ENCODE measurements at places on chromosomes 11 and 22.

GRCh38 chr22:41544671-41545476 lies 604 bp upstream of the POLR3H start:
- DNase-seq: no peak

GRCh38 chr22:38869663-38870062 lies 2.4 kb downstream of the CBX6 start:
- DNase-seq: no peak

- no peak for DNase-seq
Observed at GRCh38 chr11:87422566-87422965, 384.8 kb downstream of the TMEM135 start.

- DNase-seq: no peak
Observed at GRCh38 chr11:1054143-1055108, 17.9 kb upstream of the MUC6 start.

DNA sequence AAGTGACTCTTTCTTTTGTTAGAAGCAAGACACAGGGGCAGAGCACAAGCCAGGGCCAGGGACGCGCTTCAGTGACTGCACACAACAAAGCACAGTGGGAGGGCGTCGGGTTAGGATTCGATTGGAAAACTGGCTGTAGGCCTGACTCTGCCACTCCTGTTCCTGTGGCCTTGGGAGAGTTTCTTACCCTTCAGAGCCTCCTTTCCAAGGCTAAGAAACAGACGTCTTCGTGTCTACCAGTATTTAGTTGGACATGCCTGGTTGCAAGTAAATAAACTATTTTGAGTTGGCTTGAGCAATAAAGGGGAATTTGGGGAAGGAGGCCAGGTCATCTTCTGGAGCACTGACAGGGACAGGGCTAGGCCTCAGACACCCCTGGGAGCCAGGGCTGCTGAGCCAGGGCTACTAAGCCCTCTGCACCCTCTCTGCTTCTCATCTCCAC lies 549.1 kb downstream of the INSC start:
- DNase-seq: no peak

- peak; percentile 51 for DNase-seq
Observed at GRCh38 chr11:47359586-47359985, 7.1 kb upstream of the MYBPC3 start.

- no peak for DNase-seq
Observed at GRCh38 chr22:19103880-19104821, 18.1 kb downstream of the DGCR2 start.

DNA sequence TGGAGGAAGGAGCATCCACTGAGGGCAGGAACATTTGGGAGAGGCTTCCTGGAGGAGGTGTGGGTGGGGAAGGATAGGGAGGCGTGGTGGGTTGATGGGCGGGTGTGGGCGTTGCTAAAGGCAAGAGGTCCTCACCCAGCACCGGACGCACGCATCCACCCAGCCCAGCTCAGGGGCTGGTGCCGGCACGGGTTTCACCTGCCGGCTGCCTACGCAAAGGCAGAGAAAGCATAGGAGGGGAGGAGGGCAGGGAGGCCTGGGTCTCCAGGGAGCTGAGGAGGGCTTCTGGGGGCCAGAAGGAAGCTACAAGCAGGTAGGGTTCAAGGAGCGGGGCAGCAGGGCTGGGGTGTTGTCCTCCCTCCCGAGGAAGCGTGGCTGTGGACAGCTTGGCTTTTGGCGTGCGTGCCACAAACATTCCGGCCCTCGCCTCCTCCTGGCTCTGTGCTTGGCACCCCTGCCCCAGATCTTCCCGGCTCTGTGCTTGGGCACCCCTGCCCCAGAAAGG lies 7.8 kb downstream of the SSH3 start:
- no peak for DNase-seq

GRCh38 chr22:49242480-49242879 lies 585.2 kb downstream of the BRD1 start:
- DNase-seq: no peak

- DNase-seq: no peak
Observed at GRCh38 chr22:20799449-20799848, 25.5 kb downstream of the SERPIND1 start.

GRCh38 chr11:110833033-110833484 lies 120.8 kb upstream of the ARHGAP20 start:
- no peak for DNase-seq

DNA sequence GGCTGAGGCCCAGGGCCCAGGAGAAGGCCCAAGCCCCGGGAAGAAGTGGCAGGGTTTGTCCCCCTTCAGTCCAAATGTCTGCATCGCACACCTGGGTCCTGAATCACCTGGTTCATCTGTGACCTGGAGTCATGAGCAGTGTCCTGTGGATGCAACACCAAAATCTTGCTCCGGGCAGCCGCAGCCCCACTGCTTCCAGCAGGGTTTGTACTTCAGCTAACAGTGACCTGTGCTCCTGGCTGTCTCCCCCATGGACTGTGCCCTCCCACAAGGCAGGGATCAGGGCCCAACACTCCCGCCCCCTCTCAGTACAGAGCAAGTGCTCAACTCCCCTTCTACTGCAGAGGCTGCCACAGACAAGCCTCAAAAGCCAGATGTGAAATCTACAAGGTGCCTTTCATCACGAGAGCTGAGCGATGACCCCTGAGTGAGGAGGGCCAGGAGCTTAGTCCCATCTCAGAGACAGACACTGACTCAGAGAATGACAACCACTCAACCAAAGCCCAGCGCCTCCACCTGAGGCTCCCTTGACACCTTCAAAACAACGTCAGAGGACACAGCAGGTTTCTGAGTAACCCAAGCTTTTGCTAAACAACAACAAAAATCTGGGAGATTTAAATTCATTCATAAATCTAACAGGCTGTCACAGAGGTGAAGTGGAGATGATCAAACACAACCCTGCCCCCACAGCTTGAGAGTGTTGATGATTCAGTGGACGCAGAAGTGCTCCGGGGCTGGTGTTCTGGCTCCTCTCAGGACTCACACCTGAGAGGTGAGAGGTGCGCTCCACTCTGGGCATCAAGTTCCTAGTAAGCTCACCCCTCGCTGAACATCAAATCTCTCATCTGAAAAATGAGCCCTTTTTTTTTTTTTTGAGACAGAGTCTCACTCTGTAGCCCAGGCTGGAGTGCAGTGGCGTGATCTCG lies 3.4 kb downstream of the KIAA0930 start:
- DNase-seq: no peak

DNA sequence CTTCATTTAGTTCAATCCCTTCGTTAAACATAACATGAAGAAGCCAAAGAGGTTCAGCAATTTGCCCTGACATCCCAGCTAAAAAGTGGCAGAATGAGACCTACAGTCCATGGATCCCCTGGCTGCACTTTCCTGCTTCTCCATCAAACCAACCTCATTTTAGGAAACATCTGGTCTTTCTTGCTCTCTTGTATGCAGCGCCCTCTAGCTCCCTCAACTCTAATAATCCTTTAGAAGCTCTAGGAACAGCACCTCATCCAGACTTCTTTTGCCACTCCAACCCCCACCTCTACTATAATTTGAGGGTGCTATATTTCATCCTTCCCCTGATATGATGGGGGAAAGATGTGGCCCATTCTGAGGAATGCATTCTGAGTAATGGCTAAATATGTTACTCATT lies 7.4 kb downstream of the CNTF start:
- DNase-seq: no peak

- DNase-seq: no peak
Observed at GRCh38 chr11:64767344-64768299, 7.8 kb upstream of the PYGM start.

DNA sequence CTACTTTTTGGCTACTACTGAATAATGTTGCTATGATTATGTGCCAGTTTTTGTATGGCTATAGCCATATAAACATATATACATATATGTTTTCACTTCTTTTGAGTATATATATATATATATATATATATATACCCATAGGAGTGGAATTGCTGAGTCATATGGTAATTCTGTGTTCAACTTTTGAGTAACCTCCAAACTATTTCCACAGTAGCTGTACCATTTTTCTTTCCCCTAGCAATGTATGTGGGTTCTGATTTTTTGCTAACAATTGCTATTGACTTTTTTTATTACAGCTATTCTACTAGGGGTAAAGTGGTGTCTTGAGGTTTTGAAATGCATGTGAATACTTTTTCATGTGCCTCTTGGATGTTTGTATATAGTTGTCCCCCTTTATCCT lies 30.4 kb downstream of the CBL start:
- DNase-seq: no peak

DNA sequence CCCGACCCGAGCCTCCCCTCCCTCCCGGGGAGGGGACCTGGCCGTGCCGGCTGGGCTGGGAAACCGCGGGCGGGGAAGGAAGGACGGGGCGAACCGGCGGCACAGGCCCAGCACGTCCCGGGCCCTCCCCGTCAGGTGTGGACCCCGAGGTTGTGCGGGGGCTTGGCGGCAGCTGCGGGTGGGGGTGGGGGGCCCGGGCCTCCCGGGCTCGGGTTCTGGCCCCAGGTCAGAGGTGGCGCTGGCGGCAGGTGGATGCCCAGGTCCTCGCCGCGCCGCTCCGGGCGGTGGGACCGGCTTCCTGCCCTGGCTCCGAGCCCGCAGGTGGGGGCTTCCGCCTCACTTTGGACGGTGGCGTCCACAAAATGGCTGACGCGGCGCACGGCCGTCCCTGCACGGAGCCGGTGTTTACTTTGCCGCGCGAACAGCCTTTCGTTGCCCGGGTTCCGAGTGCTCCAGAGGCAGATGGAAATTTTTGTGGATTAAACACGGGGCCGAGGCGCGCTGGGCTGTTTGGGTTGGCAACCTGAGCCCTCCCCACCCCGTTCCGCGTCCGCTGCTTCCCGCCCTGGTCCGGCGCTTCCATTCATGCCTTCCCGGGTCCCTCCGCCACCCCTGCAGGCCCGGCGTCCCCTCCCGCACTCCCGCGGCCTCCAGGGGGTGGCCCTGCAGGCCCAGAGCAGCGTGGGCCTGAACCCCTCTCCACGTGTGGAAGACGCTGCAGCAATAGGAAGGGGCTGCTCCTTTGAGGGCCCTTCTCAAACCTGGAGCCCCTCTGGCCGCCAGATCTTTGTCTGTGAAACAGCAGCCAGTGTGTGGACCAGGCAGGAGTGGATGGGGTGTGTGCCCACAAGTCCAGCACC lies 92.0 kb upstream of the KCNQ1OT1 start:
- DNase-seq: no peak
